Type B pancreatic cell (in vitro differentiated cells): ENCODE measurements at places on chromosomes 7 and 10. TPM values are rescaled to one million over a fixed set of nuclear protein-coding genes. Genes with fewer than 3 reads are reported as not detected.

Gene FRMD4A
- total RNA-seq = 37.8 and 88.9 TPM in 2 replicates

Gene SHH
- 24.9 and 28.3 TPM in 2 replicates for total RNA-seq

Gene LMTK2
- 20.6 and 21.9 TPM in 2 replicates for total RNA-seq

Gene GIMAP6
- total RNA-seq = not detected in 2 replicates

Gene SGCE
- 30.9 and 39.8 TPM in 2 replicates for total RNA-seq

Gene GPC2
- total RNA-seq = 20.6 and 53.3 TPM in 2 replicates

Gene SYT15
- 1.2 and 1.3 TPM in 2 replicates for total RNA-seq

Gene FAM20C
- 17.4 and 18.1 TPM in 2 replicates for total RNA-seq

Gene FAM241B
- total RNA-seq = 8.8 and 9.8 TPM in 2 replicates

Gene SUN3
- total RNA-seq = not detected in 2 replicates

Gene MRPS16
- total RNA-seq = 107 and 115 TPM in 2 replicates

Gene GBX1
- 0.26 and 0.41 TPM in 2 replicates for total RNA-seq

Gene NAT16
- total RNA-seq = not detected in 2 replicates

Gene FZD8
- total RNA-seq = 3.7 and 7.5 TPM in 2 replicates

Gene SFRP5
- total RNA-seq = 5.7 and 9.6 TPM in 2 replicates

Gene ZNF398
- total RNA-seq = 19.5 and 25.2 TPM in 2 replicates

Gene INA
- total RNA-seq = 9.4 and 38.0 TPM in 2 replicates

Gene FAM170B
- not detected in 2 replicates for total RNA-seq

Gene UCMA
- total RNA-seq = not detected in 2 replicates

Gene GPR26
- 0.14 and 1.8 TPM in 2 replicates for total RNA-seq

Gene KEL
- 1.6 and 2.8 TPM in 2 replicates for total RNA-seq

Gene FAM237B
- not detected in 2 replicates for total RNA-seq
